CD14-positive monocyte (primary cell): ENCODE measurements at places on chromosomes 2 and 18.

DNA sequence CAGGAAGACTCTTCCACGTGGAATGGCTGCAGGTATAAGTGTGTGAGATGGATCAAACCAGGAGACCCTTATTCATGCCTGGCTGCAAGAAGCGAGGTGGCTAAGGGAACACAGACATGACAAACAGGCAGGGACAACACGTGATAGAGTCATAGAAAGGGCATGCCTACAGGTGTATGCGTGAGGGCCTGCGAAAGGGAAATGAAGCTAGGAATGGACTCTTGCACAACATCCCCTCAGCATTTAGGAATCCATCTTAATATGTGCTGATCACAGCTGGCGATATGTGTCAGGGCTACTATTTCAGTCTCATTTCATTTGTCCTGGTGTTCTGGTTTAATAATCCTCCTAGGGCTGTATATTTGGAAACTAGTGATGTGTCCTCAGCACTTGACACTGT lies 291.2 kb downstream of the MYT1L start:
- no peak overlapping the region for H3K27ac ChIP-seq
- DNase-seq, result no peak
- no peak overlapping the region for H3K4me3 ChIP-seq
- H3K27me3 ChIP-seq, result no peaks in the 10 kb centered on the region
- H3K4me1 ChIP-seq, result no peaks in the 10 kb centered on the region
- no peaks in the 10 kb centered on the region for H3K36me3 ChIP-seq

DNA sequence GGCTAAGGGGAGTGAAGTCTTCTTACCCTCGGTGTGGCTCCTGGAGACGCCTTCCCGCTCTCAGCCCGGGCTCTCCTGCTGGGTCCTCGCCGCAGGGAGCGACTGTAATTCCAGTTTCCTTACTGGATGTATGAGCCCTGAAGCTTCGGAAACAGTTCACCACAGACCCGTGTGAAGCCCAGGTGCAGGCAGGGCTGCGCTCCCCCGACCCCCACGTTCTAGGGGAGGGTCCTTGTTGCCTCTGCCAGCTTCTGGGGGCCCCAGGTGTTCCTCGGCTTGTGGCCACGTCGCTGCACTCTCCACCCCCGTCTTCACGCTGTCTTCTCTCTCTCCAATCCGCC lies 5.1 kb upstream of the ASB1 start:
- no peak overlapping the region for H3K27ac ChIP-seq
- no peak overlapping the region for H3K4me3 ChIP-seq
- DNase-seq, result no peak
- no peaks in the 10 kb centered on the region for H3K36me3 ChIP-seq

GRCh38 chr2:109139865-109140396 lies 10.9 kb downstream of the SH3RF3 start:
- no peak overlapping the region for H3K27ac ChIP-seq
- no peaks in the 10 kb centered on the region for H3K36me3 ChIP-seq
- DNase-seq, result no peak

DNA sequence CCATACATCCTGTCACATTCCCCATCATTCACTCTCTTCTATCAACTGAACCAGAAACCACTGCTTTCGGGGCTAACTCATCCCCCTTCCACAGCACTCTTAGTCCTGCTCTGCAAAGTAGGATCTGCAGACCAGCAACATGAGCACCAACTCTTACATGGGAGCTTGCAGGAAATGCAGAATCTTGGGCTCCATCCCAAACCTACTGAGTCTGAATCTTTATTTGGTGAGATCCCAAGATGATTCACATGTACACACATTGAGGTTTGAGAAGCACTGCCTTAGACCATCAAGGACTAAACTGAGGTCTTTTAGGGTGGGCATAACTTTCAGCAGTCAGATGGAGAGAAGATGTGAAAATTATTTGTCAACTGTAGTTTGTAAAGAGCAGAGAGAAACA lies 235.6 kb upstream of the EPHA4 start:
- no peaks in the 10 kb centered on the region for H3K27me3 ChIP-seq
- no peak overlapping the region for H3K27ac ChIP-seq
- no peaks in the 10 kb centered on the region for H3K4me1 ChIP-seq
- H3K36me3 ChIP-seq, result no peaks in the 10 kb centered on the region

DNA sequence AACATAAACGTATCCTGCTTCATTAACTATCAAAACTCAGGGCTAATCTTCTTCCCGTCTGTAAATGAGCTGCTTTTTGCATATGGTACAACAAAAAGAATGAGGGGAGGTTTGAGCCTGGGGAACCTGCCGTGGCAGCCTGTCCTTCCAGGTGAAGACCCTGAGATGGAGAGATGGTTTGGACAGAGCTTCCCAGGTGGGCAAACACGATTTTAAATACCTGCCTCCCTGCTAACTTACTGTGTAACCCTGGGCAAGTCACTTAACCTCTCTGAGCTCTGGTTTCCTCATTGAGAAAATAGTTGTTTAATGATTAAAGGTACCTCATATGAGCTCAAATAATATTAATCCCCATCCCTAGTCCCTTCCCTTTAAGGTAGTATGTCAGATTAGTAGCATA lies 9.0 kb downstream of the EMX1 start:
- H3K27ac ChIP-seq, result no peak overlapping the region
- no peak for DNase-seq
- peaks cover 83% of the 10 kb centered on the region for H3K27me3 ChIP-seq
- H3K36me3 ChIP-seq, result no peaks in the 10 kb centered on the region
- H3K4me1 ChIP-seq, result no peaks in the 10 kb centered on the region
